Stimulated activated CD4-positive, alpha-beta T cell treated with anti-CD3 and anti-CD28 coated beads, Interleukin-15, amount 100 ng/mL, for 48 hours (primary cell): ENCODE measurements at places on chromosomes 7 and 10.

DNA sequence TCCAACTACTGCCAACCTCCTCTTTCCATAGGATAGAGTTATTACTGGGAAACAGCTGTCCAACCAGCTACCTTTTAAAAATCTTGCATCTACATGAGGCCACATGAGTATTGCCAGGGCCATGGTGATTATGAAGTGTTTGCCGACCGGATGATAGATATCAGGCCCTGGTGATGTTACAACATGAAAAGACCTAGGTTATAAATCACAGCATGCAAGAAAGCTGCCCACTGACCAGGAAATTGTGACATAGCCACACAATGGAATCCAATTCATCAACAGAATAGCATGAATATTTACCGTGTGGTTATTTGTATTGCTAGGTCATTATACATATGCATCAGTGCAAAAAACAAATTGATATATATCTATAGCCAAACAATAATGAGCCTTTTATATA lies 517.0 kb downstream of the INHBA start:
- DNase-seq: no peak

GRCh38 chr10:43054593-43054992 lies 22.3 kb upstream of the RET start:
- DNase-seq: no peak

DNA sequence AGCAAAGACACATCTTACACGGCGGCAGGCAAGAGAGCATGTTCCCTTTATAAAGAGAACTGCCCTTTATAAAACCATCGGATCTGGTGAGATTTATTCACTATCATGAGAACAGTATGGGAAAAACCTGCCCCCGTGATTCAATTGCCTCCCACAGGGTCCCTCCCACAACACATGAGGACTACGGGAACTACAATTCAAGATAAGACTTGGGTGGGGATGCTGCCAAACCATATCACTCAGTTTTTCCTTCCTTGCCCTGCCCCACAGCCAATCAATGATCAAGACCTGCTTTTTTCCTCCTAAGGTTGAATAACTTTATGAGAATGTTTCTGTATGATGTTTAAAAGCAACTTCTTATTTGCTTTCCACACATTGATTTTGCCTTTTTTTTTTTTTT lies 3.1 kb upstream of the PTPRE start:
- DNase-seq: no peak

- DNase-seq: no peak
Measured at GRCh38 chr7:152865011-152865410, 105.5 kb downstream of the ACTR3B start.

GRCh38 chr7:41134300-41135255 lies 568.3 kb downstream of the INHBA start:
- DNase-seq: no peak
